ENCODE measurements at places on chromosomes 6 and 20.

- DNase-seq = no peak
These were observed 26.6 kb upstream of the PI16 start for GRCh38 chr6:36927691-36928546.

DNA sequence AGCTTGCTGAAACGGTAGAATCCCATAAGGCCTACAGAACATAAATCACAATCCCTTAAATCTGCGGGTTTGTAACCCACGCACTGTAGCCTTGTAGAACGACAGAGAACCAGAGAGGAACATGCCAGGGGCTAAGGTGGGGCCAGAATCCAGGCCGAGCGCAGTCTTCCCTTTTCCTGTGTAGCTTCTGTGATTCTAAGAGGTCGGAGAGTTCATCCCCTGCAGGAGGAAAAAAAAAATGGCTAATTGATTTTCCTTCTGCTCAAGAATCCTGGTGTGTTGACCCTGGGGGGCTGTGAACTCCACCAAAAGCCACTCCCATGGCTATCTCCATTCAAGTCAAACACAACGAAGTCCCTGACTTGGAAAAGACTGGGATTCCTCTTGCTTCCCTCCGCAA is 96.3 kb downstream of the SPTLC3 start:
- DNase-seq = no peak

- DNase-seq = no peak
These were observed 59.5 kb downstream of the ADGRG6 start for GRCh38 chr6:142361345-142361744.

GRCh38 chr20:2042400-2042799 is 48.5 kb upstream of the PDYN start:
- no peak for DNase-seq

DNA sequence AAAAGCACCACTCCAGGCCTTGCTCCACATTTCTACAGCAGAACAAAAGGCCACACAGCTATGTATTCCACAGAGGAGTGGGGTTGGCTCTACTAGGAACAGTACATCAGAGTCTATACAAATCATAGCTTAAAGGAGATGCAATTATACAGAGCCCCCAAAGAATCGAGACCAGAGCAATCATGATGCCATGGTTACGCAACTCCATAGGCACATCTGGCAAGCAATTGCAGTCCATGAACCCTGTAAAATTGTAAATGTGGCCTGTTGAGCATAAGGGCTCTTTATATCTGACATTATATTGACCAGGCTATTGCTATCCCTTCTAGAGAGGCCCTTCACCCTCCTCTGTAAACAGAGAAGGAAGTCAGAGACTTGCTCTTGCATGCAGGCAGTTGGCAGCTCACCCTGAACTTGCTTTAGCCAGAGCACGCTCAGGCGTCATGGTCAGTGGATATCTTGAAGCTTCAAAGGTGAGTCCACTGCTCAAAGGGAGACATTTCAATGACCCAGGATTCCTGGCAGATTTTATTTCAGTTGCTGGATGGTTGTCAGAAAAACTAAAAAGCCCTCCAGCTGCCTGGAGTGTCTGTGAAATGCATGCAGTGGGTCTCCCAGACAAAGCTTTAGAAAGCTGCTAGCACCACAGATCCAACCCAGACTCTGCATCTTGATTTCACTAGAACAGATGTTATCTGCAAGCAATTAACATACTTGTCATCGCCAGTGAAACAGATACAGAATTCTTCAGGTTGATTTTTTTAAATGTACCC is 357.2 kb downstream of the CENPW start:
- no peak for DNase-seq

DNA sequence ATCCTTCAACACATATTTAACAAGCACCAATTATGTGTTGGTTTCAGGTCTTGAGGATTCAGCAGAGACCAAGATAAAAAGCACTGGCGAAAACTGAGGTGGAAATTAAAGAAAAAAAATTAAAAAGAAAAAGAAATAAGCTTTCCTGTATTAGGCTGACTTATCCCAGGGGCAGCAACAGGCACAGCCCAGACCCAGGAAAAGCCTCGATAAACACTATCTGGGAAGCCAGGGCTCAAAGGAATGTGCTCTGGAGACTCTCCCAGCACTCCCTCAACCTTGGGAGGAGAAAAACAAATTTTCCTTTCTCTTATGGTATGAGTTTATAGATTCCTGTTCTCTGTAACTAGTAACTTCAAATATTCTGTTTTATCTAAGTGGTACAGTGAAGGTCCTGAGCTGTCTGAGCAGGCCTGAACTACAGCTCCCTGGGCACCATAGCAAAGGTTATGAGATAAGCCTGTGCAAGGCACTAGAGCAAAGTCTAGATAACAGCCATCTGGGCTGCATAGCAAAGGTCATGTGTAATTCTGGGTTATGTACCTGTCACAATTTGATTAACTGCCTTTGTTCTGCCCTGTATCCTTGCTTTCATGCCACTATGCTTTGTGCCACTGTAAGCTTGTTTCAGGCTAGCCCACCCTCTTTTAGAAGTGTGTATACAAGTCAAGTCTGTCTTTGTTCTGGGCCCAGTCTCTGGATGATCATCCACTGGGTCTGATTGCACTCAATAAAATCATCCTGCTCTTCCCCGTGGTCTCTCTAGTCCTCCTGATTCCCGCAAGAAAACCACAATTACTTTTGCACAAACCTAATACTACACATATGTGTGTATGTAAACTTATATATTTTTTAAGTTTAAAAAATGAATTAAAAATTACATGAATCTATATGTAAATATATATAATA is 54.0 kb downstream of the IL22RA2 start:
- DNase-seq = no peak

GRCh38 chr20:6178537-6178936 is 55.7 kb upstream of the FERMT1 start:
- DNase-seq = no peak

GRCh38 chr6:127162836-127163235 is 44.4 kb downstream of the RSPO3 start:
- no peak for DNase-seq

DNA sequence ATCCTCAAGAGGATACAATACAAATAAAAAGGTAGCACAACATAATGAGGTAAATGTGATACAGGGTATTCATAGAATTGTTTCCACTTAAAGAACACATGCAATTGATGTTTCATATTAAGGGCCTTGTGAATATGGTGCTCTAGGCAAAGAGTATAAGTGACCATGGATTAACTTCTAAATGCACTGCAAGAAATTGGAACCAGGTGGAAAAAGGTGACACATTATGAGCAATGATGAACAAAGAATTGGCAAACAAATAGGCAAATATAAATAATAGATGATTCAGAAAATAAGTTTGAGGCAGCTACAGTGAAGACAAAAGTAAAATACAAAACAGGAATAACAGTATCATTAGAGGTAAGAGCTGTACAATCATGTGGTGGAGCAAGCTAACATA is 192.0 kb downstream of the GRIK2 start:
- DNase-seq = no peak

- DNase-seq = no peak
These were observed 859 bp downstream of the C20orf202 start for GRCh38 chr20:1204113-1204512.

DNA sequence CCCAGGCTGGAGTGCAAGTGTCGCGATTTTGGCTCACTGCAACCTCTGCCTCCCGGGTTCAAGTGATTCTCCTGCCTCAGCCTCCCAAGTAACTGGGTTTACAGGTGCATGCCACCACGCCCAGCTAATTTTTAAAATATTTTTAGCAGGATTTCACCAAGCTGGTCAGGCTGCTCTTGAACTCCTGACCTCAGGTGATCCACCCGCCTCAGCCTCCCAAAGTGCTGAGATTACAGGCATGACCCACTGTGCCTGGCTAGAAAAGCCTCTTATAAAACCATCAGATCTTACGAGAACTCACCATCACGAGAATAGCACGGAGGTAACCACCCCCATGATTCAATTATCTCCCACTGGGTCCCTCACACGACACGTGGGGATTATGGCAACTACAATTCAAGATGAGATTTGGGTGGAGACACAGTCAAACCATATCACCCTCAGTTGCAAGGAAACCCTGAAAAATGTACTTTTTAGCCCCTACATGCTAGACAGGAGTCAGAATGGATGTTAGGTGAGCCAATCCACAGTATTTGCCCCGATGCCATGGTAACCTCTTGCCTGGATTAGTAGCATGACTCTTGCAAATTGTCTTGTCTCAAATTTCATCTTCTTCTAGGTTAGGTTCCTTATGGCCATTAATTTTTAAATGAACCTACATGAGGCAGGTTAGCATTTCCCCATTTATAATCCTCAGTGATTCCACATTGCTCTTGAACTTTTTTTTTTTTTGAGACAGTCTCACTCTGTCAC is 17.1 kb upstream of the SASH1 start:
- no peak for DNase-seq

DNA sequence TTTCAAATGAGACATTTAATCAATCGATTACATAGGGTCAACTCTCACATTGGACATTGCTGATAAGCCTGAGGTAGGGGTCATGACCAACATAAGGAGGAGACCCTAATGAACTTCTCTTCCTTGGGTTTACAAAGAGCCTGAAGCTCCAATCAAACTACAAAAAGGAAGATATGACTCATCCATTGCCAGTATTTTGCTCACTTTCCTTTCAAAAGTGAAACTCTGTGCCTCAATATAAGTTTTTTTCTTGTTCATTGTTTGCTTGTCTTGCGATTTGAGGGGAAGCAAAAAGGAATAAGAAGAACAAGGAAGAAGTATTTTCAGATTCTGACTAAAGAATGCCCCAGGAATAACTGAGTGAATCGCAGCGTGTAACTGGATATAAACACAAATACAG is 38.8 kb upstream of the KHDRBS2 start:
- no peak for DNase-seq

DNA sequence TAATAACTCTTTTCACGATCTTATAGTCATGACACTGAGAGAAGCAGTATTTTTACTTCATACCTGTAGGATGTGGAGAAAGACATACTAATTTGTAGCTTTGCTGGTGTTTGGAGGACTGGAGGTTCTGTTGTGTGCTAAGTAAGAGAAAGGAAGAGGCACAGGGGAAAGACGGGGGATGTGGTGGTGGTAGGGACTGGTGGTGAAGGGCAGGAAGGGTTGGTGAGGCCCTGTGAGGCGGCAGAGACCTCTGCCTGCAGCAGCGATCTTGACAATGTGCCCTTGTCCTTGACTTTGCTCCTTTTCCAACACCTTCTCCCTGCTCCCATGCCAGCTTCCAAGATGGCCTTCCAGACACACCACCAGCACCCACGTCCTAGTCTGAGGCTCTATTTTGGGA is 32.6 kb upstream of the MPC1 start:
- DNase-seq = no peak

DNA sequence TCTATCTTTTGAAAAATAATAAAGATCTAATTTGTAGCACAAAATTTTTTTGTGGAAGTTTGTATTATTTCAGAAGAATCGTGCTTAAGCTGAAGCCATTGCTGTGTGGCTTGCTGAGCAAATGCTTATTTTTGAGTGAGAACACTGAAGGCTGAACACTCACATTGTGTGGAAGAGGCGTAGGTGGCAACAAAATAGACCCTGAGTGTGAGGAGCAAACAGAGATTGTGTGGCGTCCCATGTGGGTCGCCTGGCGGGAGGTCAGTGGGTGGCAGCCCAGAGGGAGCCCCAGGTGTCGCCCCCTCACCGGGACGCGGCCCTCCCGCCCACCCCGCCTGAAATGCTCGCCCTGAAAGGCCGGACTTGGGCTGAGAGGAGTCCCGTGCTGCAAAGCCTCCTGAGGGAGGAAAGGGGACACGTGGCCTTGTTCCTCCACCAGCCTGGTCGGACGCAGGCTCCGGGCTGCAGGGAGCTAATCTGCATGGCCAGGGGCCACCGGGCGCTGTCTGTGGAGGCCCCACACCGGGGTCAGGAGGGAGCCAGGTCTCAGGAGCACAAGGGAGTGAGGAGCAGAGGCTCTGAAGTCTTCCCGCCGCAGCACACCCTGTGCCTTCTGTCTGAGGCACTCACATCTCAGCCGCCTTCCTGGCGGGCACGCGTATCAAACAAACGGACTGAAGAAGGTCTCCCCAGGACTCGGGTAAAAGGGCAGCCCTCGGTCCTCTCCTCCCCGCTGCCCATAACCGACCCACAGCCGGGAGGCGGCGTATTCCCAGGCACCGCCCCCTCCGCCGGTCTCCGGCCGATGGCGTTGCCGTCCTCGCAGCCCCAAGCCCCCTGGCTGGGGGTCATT is 15.9 kb downstream of the DDO start:
- DNase-seq = no peak

GRCh38 chr6:112501705-112502104 is 154.6 kb downstream of the RFPL4B start:
- DNase-seq = no peak

DNA sequence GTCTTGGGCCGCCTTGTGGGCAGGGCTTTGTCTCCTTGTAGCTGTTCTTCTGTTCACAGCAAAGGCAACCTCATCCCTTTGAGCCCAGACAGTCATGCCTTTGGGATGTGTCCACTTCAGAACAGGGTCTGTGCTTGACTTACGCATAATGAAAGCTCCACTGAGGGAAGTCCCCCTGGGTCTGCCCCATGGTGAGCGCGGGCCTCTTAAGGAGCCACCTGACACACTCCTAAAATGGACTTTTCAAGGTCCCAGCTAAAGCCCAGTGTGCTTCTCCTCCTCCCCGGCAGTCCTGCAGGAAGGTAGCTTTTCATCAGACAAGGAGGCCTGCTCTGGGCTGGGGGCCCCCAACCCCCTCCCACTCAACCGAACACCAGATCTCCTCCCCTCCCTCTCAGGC is 24.9 kb upstream of the PMEPA1 start:
- no peak for DNase-seq

- DNase-seq = no peak
These were observed 17.7 kb upstream of the PARD6B start for GRCh38 chr20:50713657-50714101.

DNA sequence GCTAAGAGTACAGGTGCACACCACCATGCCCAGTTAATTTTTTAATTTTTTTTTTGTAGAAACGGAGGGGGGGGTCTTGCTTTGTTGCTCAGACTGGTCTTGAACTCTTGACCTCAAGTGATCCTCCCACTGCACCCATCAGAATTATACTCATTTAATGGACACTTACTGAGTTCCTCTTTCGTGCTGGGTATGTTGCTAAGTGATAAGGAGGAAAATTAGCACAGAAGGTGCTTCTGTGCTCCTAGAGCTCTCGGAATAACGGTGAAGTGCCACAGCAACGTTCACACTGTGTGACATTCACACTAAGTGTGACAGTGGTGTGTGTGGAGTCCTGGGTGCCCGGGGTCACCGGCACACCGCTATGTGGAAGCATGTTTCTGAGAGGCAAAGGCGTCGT is 32.1 kb upstream of the BMP6 start:
- DNase-seq = no peak

- peak; percentile 89 for DNase-seq
These were observed 496 bp downstream of the TMEM242 start for GRCh38 chr6:157322792-157323254.

DNA sequence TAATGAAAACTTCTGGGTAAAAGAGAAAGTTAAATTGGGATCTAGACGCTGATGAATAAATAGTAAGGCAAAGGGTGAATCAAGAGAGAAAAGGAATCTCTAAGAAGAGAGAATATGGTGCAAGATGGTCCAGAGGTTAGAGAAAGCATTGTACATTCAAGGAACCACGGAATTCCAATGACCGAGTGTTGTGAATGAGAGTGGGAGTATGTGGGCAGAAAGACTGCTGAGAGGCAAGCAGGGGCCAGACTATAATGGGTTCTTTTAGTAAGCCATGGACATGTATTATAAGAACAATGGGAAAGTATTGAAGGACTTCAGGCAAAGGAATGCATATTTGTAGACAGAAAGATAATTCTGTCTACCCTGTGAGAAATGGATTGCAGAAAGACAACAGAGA is 45.2 kb downstream of the SPTLC3 start:
- no peak for DNase-seq

GRCh38 chr6:134074151-134075055 is 22.0 kb upstream of the SLC2A12 start:
- DNase-seq = no peak
